Stomach (tissue), 19 donors: ENCODE measurements at places on chromosomes 1 and 21. TPM values are rescaled to one million over a fixed set of nuclear protein-coding genes. Genes with fewer than 3 reads are reported as not detected.

DNA sequence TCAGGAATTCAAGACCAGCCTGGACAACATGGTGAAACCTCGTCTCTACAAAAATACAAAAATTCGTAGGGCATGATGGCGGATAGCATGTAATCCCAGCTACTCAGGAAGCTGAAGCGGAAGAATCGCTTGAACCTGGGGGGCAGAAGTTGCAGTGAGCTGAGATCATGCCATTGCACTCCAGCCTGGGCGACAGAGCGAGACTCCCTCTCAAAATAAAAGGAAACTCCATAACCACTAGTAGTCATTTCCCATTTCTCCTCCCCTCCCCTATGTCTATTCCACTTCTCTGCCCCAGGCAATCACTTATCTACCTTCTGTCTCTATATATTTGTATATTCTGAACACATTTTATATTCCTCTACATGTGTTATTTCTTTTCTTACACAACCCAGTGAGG lies 4.0 kb upstream of the CEP350 start:
- no peak overlapping the region for H3K4me3 ChIP-seq
- no peak overlapping the region for H3K27ac ChIP-seq
- no peaks in the 10 kb centered on the region for H3K36me3 ChIP-seq
- H3K27me3 ChIP-seq, result no peaks in the 10 kb centered on the region
- peaks cover 12% of the 10 kb centered on the region for H3K4me1 ChIP-seq
- no peak for DNase-seq

GRCh38 chr1:1212780-1213344 lies 1.1 kb downstream of the TNFRSF4 start:
- H3K36me3 ChIP-seq, result peaks cover 14% of the 10 kb centered on the region
- H3K4me1 ChIP-seq, result peaks cover 48% of the 10 kb centered on the region
- H3K27ac ChIP-seq, result no peak overlapping the region
- DNase-seq, result peak; percentile 60
- H3K4me3 ChIP-seq, result peak overlapping the region; percentile 19
- no peaks in the 10 kb centered on the region for H3K27me3 ChIP-seq

- no peaks in the 10 kb centered on the region for H3K27me3 ChIP-seq
- no peaks in the 10 kb centered on the region for H3K36me3 ChIP-seq
- H3K27ac ChIP-seq, result no peak overlapping the region
- no peaks in the 10 kb centered on the region for H3K4me1 ChIP-seq
Measured at GRCh38 chr1:96596226-96596922, 125.2 kb upstream of the PTBP2 start.

DNA sequence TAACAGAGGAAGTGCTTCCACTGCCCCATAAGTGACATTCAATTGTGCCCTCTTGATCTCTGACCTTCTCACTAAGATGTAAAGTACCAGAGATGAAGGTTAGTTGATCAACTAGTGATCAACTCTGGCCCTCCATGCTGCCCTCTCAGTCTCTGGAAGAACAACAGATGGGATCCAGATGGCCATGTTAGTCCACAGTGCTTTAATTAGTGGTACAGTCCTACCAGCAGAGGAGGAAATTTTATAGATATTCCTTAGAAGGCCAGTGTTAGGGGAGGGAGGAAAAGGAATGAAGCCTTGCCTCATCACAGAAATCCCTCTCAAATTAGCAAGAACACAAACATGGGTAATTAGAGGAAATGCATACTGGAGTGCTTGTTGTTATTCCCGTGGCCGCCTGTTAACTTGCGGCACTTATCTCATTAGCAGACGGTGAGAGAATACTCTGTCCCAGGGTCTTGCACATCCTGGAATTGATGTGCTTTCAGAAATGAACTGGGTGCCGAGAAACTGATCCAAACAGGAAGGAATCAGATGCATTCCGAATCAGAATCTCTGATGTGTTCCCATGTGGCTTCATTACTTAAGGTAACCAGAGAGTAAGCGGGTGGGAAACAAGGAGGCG lies 91.1 kb upstream of the RGS4 start:
- H3K27me3 ChIP-seq, result no peaks in the 10 kb centered on the region
- H3K27ac ChIP-seq, result no peak overlapping the region
- no peak for DNase-seq

OR2G2 gene
- polyA plus RNA-seq, result not detected

DNA sequence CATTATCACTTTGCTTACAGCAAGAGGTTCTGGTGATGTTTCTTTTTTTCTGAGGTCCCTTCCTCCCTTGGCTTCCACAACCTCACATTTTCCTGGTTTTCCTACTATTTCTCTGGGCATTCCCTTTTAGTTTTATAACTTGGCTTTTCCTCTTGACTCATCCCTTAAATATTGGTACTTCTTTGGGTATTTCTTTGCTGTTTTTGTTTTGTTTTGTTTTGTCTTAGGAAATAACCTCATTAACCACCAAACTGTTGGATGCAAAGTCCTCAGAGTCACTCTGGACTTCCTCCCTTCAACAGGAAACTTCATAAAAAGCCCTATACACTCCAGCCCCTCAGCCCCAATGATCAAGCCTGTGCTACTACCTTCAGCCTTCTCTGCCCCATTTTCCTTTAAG lies 211.1 kb downstream of the DUSP10 start:
- no peaks in the 10 kb centered on the region for H3K36me3 ChIP-seq
- DNase-seq, result no peak
- no peak overlapping the region for H3K4me3 ChIP-seq
- H3K27ac ChIP-seq, result no peak overlapping the region
- no peaks in the 10 kb centered on the region for H3K4me1 ChIP-seq

GRCh38 chr1:209387969-209388329 lies 195.6 kb upstream of the CAMK1G start:
- DNase-seq, result no peak
- H3K27ac ChIP-seq, result no peak overlapping the region
- no peaks in the 10 kb centered on the region for H3K4me1 ChIP-seq
- H3K27me3 ChIP-seq, result no peaks in the 10 kb centered on the region
- H3K36me3 ChIP-seq, result no peaks in the 10 kb centered on the region
- H3K4me3 ChIP-seq, result no peak overlapping the region

GRCh38 chr1:156009404-156009803 lies 11.3 kb downstream of the SSR2 start:
- DNase-seq, result no peak
- peaks cover 73% of the 10 kb centered on the region for H3K36me3 ChIP-seq
- no peaks in the 10 kb centered on the region for H3K27me3 ChIP-seq
- H3K4me1 ChIP-seq, result no peaks in the 10 kb centered on the region
- peak overlapping the region; percentile 47 for H3K27ac ChIP-seq
- H3K4me3 ChIP-seq, result no peak overlapping the region
